ENCODE measurements at places on chromosomes 16 and 17. TPM values are rescaled to one million over a fixed set of nuclear protein-coding genes. Genes with fewer than 3 reads are reported as not detected.
A peak's percentile ranks its signal among the peaks of the same experiment; 100 is the strongest.

- no peaks in the 10 kb centered on the region for H3K4me1 ChIP-seq
- H3K27me3 ChIP-seq = peaks cover 3% of the 10 kb centered on the region
- DNase-seq = no peak
- H3K36me3 ChIP-seq = no peaks in the 10 kb centered on the region
Measured at GRCh38 chr17:41657936-41658335, 30.7 kb upstream of the EIF1 start.

DNA sequence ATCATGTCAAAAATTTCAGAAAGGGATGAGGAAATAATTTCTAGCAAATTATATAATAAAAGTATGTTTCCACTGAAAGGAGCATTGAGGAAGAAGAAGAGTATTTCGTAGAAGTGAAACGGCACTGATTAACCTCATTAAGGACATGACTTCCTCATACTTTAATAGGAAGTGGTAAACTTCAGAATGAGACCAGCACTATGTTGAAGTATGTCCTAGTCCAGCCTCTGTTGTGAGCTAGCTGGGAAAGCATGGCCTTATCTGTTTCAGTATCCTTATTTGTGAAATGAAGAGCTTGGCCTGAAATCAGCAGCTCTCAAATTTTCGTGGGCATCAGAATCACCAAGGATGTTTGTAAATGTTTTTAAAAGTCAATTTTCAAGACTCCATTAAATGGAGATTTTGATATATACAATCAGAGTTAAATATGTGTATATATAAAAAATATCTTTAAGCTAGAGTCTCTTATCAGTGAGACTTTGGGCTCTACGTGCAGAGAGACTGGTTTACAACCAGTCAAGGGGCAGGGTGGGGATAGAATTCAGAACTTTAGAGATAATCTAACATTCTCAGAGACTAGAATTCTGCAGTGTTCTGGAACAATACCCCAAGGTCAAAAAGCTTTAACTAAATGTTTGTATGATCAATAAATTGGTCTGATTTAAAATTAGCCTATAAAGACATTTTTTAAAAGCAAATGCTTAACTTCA is 365.4 kb downstream of the CDH13 start:
- H3K4me1 ChIP-seq = no peaks in the 10 kb centered on the region
- no peaks in the 10 kb centered on the region for H3K27me3 ChIP-seq
- DNase-seq = no peak
- no peak overlapping the region for H3K27ac ChIP-seq
- no peaks in the 10 kb centered on the region for H3K36me3 ChIP-seq

DNA sequence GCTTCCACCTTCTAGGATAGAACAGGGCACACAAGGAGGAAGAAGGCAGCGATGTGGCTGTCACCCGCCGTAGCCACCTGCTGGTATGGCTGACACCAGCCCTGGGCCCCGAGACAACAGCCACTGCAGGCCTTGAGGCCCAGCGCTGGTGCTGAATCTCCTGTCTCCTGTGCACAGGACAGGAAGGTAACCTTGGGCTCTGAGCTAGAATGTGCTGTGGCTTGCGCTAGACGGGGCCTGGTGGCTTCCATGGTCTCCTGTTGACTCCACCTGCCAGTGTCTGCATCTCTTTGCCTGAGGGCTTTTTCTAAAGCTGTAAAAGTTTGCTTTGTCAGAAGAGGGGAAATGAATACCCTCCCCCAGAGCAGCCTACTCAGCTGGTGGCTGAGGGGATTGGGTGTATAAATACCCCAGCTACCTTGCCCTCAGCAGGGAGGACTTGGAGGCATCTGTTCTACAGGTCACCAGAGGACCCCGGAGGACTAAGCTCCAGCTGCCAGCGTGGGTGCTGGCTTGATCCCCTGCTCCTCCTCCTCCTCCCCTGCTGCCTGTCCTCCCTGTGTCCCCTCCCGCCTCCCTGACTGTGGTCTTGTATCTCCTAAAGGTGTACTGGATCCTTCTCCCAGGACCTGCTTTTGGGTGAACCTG is 76.1 kb upstream of the SDK2 start:
- no peaks in the 10 kb centered on the region for H3K36me3 ChIP-seq
- peaks cover 53% of the 10 kb centered on the region for H3K4me1 ChIP-seq
- peaks cover 14% of the 10 kb centered on the region for H3K27me3 ChIP-seq
- no peak overlapping the region for H3K4me3 ChIP-seq
- H3K27ac ChIP-seq = peak overlapping the region; percentile 73
- no peak for DNase-seq

GRCh38 chr17:17183744-17184143 is 22.4 kb downstream of the PLD6 start:
- peak overlapping the region; percentile 43 for H3K27ac ChIP-seq
- H3K27me3 ChIP-seq = no peaks in the 10 kb centered on the region

DNA sequence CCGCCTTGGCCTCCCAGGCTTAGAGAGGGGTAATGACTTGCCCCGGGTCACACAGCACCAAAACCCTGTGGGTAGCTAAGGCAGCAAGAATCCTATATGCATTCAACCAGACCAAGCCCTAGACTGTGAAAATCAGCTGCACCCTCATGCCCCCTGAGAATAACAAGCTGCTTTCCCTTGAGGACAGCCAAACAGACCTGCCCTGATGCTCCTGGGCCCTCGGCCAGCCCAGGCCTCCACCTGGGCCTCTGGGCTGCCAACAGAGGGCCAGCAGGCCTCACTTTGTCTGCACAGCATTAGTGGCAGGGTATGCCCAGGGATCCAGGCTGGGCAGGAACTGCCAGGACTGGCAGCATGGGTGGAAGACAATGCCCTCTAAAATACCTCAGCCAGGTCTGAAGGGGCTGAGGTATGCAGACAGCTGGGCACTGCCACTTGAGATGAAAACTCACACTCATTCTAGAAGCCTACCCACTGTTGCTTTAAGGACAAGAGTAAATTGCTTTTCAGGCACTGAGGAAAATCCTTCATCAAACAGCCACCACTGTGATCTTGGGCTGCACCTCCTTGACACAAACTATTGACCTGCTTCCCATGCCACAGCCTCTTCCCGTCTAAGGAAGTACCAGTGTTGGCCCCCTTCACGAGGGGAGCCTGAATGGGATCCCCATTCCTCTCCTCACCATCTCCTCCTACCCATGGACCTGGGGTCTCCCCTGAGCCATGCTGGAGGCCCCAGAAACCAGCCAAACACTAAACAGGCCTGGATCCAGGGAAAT is 8.8 kb downstream of the ST3GAL2 start:
- peaks cover 52% of the 10 kb centered on the region for H3K4me1 ChIP-seq
- peak overlapping the region; percentile 92 for H3K27ac ChIP-seq
- DNase-seq = no peak
- H3K4me3 ChIP-seq = peak overlapping the region; percentile 60

GRCh38 chr17:75922173-75922961 is 17.7 kb upstream of the MRPL38 start:
- no peak overlapping the region for H3K4me3 ChIP-seq
- no peaks in the 10 kb centered on the region for H3K36me3 ChIP-seq
- H3K27ac ChIP-seq = peak overlapping the region; percentile 75
- H3K4me1 ChIP-seq = no peaks in the 10 kb centered on the region
- no peak for DNase-seq
- no peaks in the 10 kb centered on the region for H3K27me3 ChIP-seq

- H3K4me3 ChIP-seq = no peak overlapping the region
- H3K27ac ChIP-seq = no peak overlapping the region
- H3K4me1 ChIP-seq = no peaks in the 10 kb centered on the region
- DNase-seq = no peak
- no peaks in the 10 kb centered on the region for H3K36me3 ChIP-seq
Measured at GRCh38 chr16:66004699-66005098, 361.8 kb upstream of the CDH5 start.

DNA sequence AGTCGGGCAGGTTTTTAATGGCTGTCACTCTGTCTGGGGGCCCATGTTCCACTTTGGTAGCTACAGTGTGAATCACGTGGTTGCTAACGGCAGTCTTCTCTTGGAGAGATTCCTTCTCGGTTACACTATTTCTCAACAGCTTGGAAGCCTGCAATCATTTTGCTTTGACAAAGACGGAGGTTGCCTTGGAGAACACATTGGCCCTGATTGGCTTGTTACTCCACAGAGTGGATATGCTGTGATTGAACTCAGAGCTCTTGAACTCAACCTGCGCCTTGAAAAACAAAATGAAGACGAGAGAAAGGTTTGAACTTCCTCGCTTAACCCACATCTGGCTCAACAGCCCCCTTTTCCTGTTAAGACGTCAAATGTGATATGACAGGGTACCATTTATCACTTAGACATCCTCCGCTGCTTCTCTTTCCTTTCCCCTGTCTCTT is 218.9 kb downstream of the MAF start:
- H3K36me3 ChIP-seq = no peaks in the 10 kb centered on the region
- H3K27ac ChIP-seq = no peak overlapping the region
- H3K4me3 ChIP-seq = no peak overlapping the region
- peaks cover 3% of the 10 kb centered on the region for H3K27me3 ChIP-seq
- H3K4me1 ChIP-seq = peaks cover 6% of the 10 kb centered on the region
- no peak for DNase-seq

GRCh38 chr17:4554441-4554996 is 665 bp downstream of the MYBBP1A start:
- peak overlapping the region; percentile 93 for H3K4me3 ChIP-seq
- H3K27ac ChIP-seq = peak overlapping the region; percentile 50
- peaks cover 26% of the 10 kb centered on the region for H3K4me1 ChIP-seq
- H3K27me3 ChIP-seq = no peaks in the 10 kb centered on the region

- DNase-seq = no peak
- H3K4me1 ChIP-seq = peaks cover 8% of the 10 kb centered on the region
- H3K27me3 ChIP-seq = no peaks in the 10 kb centered on the region
- no peaks in the 10 kb centered on the region for H3K36me3 ChIP-seq
- H3K27ac ChIP-seq = no peak overlapping the region
Measured at GRCh38 chr17:13359774-13360173, 242.0 kb downstream of the HS3ST3A1 start.

GRCh38 chr16:88061346-88062110 is 110.3 kb downstream of the BANP start:
- DNase-seq = no peak
- no peaks in the 10 kb centered on the region for H3K36me3 ChIP-seq
- H3K27ac ChIP-seq = peak overlapping the region; percentile 6
- H3K27me3 ChIP-seq = no peaks in the 10 kb centered on the region
- no peak overlapping the region for H3K4me3 ChIP-seq
- H3K4me1 ChIP-seq = peaks cover 12% of the 10 kb centered on the region

DNA sequence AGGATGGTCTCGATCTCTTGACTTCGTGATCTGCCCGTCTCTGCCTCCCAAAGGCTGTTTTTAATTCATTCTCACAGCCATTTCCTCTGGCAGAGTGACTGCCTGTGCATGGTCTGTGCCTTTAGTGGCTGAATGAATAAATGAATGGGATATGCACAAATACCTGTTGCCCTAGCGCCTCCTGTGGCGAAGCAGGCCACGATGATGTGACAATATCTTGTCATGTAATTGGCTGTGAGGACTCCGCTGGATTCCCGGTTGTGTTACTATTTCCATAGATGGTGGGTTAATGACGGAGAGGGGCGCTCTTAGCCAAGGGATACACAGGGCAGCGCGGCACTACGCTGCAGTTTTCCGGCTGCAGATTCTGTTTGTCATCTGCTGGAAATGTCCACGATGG is 26.8 kb upstream of the ENDOV start:
- DNase-seq = no peak
- H3K27me3 ChIP-seq = no peaks in the 10 kb centered on the region
- peak overlapping the region; percentile 50 for H3K27ac ChIP-seq

PTGES3L gene
- total RNA-seq = 3.5 TPM

GP1BA gene
- not detected for total RNA-seq

ZNF594 gene
- total RNA-seq = 21.5 TPM

- DNase-seq = no peak
- H3K36me3 ChIP-seq = peaks cover 5% of the 10 kb centered on the region
- no peak within 1 kb of the TSS for H3K27ac ChIP-seq
- no peaks in the 10 kb centered on the region for H3K4me1 ChIP-seq
Measured at GRCh38 chr16:787978-788398, at the start of gene RPUSD1. Gene RPUSD1 (minus strand): TSS chr16:788381. CDS start chr16:787737, 644 bp downstream.

GRCh38 chr17:55765472-55765871 is 14.6 kb downstream of the PCTP start:
- peaks cover 20% of the 10 kb centered on the region for H3K36me3 ChIP-seq
- peaks cover 13% of the 10 kb centered on the region for H3K4me1 ChIP-seq
- H3K27me3 ChIP-seq = no peaks in the 10 kb centered on the region
- H3K27ac ChIP-seq = no peak overlapping the region
- H3K4me3 ChIP-seq = no peak overlapping the region

SSTR5 gene
- total RNA-seq = not detected

KRT13 gene
- not detected for total RNA-seq

GPR139 gene
- not detected for total RNA-seq

DNA sequence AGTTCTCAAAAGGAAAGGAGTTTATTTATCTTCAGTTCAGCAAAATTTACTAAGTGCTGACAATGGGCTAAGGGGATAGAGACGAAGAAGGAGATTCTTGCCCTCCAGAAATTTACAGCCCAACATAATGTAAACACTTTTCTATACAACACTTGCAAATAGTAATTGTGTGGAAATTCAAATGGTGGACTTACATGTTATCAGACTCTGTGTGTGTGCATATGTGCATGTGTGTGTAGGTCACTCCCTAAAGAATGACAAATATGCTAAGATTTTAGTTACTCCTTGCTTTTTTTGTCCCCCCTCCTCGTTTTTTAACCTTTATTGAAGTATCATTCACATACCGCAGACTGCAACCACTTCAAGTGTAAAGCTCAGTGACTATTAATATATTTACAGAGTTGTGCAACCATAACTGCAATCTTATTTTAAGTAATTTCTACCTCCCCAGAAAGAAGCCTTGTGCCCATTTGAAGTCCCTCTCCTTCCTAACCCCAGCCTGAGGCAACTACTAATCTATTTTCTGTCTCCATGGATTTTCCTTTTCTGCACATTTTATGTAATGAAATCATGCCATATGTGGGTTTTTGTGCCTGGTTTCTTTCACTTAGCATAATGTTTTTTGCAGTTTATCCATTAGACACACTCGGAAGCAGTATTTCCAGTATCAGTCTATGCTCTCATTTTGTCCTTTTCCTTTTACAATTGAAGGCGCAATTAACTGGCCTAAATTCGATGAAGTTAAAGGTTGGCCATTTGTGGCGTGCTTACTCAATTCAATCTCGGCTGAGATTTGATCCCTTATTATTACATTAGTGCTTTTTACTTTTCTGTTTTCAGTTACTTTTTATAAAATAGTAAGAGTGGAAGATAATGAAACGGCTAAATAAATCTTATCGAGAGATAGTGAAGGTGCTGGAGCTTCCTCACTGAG is 318.4 kb downstream of the HAPSTR1 start:
- H3K4me1 ChIP-seq = peaks cover 6% of the 10 kb centered on the region
- no peak overlapping the region for H3K27ac ChIP-seq
- H3K4me3 ChIP-seq = no peak overlapping the region
- no peak for DNase-seq

- no peaks in the 10 kb centered on the region for H3K27me3 ChIP-seq
- H3K4me1 ChIP-seq = peaks cover 26% of the 10 kb centered on the region
- H3K36me3 ChIP-seq = peaks cover 48% of the 10 kb centered on the region
- H3K4me3 ChIP-seq = peak overlapping the region; percentile 4
- DNase-seq = no peak
Measured at GRCh38 chr17:73198201-73198929, 5.5 kb downstream of the COG1 start.

- H3K4me1 ChIP-seq = peaks cover 54% of the 10 kb centered on the region
- H3K27ac ChIP-seq = peak overlapping the region; percentile 57
- peak overlapping the region; percentile 47 for H3K4me3 ChIP-seq
- H3K36me3 ChIP-seq = peaks cover 3% of the 10 kb centered on the region
- peaks cover 2% of the 10 kb centered on the region for H3K27me3 ChIP-seq
Measured at GRCh38 chr17:77480199-77480508, 339.4 kb downstream of the SEC14L1 start.

Measured in neural crest cell (in vitro differentiated cells).